ENCODE measurements at places on chromosomes 4 and X. TPM values are rescaled to one million over a fixed set of nuclear protein-coding genes. Genes with fewer than 3 reads are reported as not detected.

GRCh38 chrX:103415528-103415927 is 39.2 kb downstream of the BEX3 start:
- no peak for DNase-seq

GRCh38 chr4:86706923-86707597 is 112.9 kb downstream of the PTPN13 start:
- no peak for DNase-seq

GRCh38 chr4:108840426-108840975 is 77.6 kb upstream of the ETNPPL start:
- DNase-seq: no peak

GRCh38 chr4:101596781-101597552 is 193.6 kb upstream of the BANK1 start:
- no peak for DNase-seq

IGBP1 gene
- 37.1 TPM for total RNA-seq

DNA sequence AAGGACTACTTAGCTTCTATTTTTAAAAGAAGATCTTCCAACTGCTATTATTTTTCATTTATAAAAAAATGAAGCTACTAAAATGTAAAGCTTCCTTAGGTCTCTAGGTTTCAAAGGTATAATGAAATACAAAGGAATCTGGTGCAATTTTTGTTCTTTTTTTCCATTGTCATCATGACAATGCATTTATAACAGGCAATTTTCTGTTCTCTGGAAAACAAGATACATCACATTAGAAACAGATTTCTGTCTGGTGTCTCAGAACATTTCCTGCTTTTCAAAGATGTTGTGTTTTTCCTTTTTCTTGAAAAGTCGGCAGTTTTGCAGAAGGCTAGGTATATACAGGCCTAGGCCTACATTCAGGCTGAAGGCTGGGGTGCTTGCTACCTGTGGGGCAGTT is 63.6 kb upstream of the ATP8A1 start:
- no peak for DNase-seq

DNA sequence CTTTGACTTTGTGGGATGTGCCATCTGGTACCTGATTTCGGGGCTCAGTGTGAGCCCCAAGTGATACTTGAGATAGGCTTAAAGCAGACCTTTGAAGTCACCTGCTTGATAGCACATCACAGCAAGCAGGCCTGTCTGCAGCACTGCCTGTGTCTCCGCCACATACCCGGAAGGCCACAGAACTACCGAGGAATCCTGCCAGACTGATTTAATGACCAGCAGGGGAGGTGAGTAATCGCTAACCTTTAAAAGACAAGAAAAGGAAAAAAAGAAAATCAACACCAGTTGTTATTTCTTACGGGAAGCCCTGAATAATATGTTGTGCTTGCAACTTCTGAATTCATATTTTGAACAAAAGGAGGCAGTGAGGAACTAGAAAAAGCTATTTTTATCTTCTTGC is 6.8 kb downstream of the PTCHD1 start:
- DNase-seq: no peak

DNA sequence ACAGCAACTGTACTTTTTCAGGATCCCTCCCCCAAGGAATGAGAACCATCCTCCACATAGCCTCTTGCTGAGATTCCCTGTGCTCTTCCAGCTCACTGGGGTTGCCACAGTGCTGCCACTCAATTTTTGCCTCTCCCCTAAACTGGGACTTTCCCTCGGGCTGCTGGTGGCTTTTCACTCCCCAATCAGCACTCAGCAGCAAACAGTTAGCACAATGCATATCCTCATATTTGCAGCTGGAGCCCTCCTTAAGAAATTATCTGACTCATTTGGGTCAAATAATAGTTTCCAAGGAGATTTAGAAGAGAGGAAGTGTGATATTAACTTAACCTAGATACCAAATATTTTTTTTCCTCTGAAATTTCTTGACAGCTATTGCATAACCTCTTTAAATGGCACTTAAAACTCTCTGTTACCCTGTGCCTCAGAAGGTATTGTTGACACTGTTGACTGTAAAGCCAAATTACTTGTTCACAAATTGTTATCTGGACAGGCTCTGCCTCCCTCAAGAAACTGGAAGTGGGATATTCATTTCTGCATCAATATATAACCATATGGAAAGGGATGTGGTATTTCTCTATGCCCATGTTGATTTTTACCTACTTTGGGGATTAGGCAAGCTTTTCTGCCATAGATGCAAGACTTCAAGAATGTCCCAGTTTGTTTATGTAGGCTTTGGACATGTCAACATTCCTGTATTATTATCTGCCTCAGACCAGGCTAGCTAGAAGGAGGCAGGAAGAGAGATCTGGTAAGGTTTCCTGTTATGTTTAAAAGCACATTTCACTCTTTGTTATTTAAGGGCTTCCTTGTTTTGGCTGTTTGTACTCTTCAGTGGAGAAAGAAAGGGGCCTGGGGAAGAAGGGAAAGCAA is 58.0 kb downstream of the SEPTIN11 start:
- DNase-seq: no peak

- DNase-seq: no peak
Observed at GRCh38 chrX:14872355-14872754, 514 bp downstream of the FANCB start.

- DNase-seq: no peak
Observed at GRCh38 chrX:12419591-12419990, 281.3 kb downstream of the FRMPD4 start.

- DNase-seq: no peak
Observed at GRCh38 chrX:38236901-38237615, 16.4 kb upstream of the SRPX start.

DNA sequence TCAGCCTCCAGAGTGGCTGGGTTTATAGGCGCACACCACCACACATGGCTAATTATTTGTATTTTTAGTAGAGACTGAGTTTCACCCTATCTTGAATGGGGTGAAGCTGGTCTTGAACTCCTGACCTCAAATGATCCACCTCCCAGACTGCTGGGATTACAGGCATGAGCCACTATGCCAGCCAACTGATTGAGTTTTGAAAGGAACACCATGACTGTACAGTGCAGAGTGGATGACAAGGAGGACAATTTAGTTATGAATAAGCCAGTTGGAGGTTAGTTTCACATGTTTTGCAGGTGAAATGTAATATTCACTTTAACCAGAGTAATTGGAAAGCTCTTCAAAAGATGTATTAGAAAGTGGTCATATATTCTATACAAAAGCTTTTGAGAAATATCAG is 60.8 kb downstream of the PCDH18 start:
- no peak for DNase-seq

DNA sequence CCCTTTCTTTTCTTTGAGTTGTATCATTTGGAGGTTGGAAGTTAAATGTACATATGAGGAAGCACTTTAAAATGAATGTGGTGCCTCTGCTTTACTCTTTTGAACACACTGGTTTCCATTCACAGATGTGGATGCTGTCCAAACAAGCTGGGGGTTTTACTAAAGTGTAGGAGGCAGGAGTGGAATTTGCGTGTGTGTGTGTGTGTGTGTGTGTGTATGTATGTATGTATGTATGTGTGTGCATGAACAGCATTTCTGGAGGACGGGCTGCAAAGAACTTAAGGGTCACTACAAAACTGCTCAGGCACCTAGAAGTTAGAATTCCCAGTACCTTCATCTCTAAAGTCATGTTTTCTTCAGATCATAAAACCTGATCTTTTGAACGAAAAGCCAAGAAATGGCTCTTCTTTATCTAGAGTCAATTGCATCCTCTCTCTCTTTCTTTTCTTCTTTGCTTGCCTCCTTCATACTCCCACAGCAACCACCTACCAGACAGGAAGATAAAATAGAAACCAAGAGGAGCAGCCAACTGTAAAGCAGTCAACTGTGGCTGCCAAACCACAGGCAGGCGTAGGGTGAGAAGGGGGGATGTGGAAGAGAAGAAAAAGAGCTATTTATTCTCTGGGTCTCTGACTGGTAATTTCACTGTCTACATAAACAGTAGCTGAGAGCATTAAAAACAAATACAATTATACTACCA is 177.0 kb upstream of the RASGEF1B start:
- DNase-seq: no peak

DNA sequence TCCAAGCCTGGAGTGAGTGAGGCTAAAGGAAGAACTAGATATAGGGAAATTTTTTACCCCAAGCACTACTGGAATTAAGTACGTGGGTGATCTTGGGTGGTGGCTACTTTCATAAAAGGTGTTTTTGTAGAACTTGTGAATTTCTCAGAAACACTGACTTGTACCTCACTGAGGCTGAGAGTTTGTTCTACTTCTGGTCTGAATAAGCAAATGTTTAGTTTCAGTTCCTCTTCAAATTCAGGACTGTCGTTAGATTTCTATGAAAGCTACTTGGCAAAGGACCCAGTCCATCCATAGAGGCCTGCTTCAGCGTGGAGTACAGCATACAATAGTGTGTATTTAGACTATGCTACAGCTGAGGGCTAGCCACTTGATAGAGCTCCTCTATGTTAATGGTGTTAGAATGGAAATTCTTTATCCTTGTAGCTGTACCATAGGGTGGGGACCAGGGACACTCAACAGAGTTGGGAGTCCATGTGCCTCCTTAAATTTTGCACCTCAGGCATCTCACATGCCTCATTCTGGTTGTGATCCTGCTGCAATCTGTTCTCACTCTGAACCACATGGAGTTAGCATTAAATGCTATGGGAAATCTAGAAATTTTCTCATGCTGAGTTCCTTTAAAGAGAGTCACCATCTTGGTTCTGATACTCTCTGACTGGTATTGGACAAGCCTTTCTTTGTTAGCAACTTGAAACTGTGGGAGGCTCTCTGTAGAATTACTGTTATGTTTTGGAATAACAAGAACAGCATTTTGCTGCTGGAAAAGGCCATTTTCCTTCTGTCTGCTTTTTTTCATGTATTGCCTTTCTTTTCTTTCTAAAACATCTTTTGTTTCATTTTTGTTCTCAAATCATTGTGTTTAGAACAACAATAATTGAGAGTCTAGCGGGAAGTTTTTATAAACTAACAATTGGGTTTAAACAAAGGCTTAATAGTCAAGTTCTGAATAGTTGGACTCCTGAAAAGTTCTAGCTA is 86.8 kb downstream of the PDGFRA start:
- DNase-seq: no peak

Measured in thoracic aorta (tissue), 2 donors.